ENCODE measurements at places on chromosomes 2 and 18. TPM values are rescaled to one million over a fixed set of nuclear protein-coding genes. Genes with fewer than 3 reads are reported as not detected.

The SULT1C2 gene
- total RNA-seq = 1.5 TPM

The TBR1 gene
- total RNA-seq = not detected

The IL18RAP gene
- total RNA-seq = not detected

The INHBB gene
- total RNA-seq = under 0.01 TPM

The CYP26B1 gene
- total RNA-seq = 0.51 TPM

The NTSR2 gene
- total RNA-seq = not detected

The ABHD3 gene
- total RNA-seq = 5.1 TPM

The ABCG8 gene
- not detected for total RNA-seq
